ENCODE measurements at places on chromosomes 1 and 21. TPM values are rescaled to one million over a fixed set of nuclear protein-coding genes. Genes with fewer than 3 reads are reported as not detected.
A peak's percentile ranks its signal among the peaks of the same experiment; 100 is the strongest.

DNA sequence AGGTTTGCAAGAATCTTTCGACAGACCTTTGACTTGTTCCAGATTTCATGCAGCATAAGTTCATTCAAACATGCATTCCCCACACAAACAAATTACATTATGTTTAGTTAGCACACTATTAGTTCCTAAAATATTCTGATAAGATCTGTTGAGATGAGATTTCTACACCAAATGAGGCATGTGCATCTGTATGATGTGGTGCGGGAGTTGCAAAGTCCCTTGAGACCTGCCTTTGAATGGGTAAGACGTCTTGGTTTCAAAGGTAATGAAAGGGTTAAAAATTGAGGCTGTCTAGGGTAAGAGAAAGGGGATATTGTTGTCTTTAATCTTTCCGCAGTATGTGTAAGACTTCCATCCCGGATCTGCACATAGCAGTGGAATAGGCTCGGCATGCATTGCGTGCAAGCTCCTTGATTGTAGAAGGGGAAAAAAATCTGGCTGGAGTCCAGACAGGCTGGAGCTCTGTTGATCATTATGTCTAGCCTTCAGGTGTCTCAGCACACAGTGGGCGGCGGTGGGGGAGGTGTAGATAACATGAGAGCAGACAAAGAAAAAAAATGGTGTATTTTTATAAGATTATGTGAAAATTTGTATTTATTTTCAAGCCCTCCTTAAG, 296.6 kb downstream of the PTPRC start:
- DNase-seq: no peak
- H3K27me3 ChIP-seq: no peaks in the 10 kb centered on the region
- no peaks in the 10 kb centered on the region for H3K4me1 ChIP-seq
- H3K4me3 ChIP-seq: peak overlapping the region; percentile 11

DNA sequence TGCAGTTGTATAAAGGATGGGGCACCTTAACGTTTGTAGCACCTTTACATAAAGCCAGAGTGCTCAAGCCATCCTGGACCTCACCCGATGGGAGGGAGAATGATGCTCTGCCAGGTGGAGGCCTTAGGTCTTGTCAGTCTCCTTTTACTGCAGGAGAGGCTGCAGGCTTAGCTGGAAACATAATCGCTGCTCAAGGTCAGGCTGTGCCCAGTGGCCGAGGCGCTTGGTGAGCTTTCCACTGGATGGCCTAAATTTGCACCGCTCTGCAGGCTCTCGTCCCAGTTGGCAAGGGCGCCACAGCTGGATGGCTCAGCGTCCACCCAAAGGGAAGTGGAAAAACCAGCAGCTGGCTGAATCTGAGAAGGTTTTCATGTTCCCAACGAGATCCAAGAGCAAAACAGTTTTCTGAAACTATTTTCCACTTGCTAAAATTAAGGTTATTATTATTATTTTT, 438.9 kb downstream of the CAMTA1 start:
- DNase-seq: no peak
- H3K4me3 ChIP-seq: no peak overlapping the region
- no peaks in the 10 kb centered on the region for H3K36me3 ChIP-seq
- H3K4me1 ChIP-seq: no peaks in the 10 kb centered on the region
- H3K27me3 ChIP-seq: no peaks in the 10 kb centered on the region

GRCh38 chr1:223802032-223802431, 43.7 kb downstream of the TP53BP2 start:
- no peak overlapping the region for H3K27ac ChIP-seq
- no peaks in the 10 kb centered on the region for H3K4me1 ChIP-seq
- DNase-seq: no peak
- H3K36me3 ChIP-seq: peaks cover 3% of the 10 kb centered on the region
- H3K4me3 ChIP-seq: no peak overlapping the region
- no peaks in the 10 kb centered on the region for H3K27me3 ChIP-seq

- H3K27me3 ChIP-seq: no peaks in the 10 kb centered on the region
- DNase-seq: no peak
- no peak overlapping the region for H3K27ac ChIP-seq
- H3K4me1 ChIP-seq: no peaks in the 10 kb centered on the region
These were observed 99.7 kb downstream of the PRDM16 start for GRCh38 chr1:3168678-3169077.

DNA sequence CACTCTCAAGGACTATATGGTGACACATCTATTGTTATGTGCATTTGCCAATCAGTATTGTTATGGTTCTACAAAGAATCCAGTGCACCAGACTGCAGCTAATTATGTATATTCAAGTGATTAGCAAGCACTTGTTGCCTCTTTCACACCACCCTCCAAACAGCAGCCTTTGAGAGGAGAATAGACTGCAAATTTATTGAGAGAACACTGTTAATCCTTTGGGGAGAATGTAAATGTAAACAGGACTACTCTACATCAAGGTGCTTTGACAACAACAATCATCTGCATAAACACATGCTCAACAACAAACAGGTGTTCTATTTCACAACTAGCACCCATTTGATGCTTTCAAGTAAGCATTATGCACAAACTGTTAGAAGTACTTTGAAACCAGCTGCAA, 117.4 kb downstream of the AKT3 start:
- no peak for DNase-seq
- H3K27me3 ChIP-seq: no peaks in the 10 kb centered on the region
- no peaks in the 10 kb centered on the region for H3K36me3 ChIP-seq
- H3K4me1 ChIP-seq: no peaks in the 10 kb centered on the region

CRYAA gene
- total RNA-seq: not detected
